Esophagus muscularis mucosa (tissue), 4 donors: ENCODE measurements at places on chromosomes 12 and 14. TPM values are rescaled to one million over a fixed set of nuclear protein-coding genes. Genes with fewer than 3 reads are reported as not detected.

DNA sequence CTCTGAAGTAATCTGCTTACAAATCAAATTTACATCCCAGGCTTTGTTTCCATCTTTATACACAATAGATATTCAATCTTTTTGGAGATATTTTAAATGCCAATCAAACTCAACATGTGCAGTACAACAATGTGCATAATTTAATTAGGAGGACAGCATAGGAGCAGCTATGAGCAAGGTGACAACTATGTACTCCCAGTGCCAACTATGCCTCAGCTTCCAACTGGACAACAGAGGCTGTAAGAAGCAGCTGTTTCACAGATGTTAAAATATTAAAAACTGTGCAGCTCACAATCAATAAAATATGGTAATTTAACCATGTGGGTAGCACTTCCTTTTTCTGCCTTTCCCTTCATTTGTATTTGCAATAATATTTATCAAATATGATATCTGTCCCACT lies 99.9 kb downstream of the ST8SIA1 start:
- no peak overlapping the region for H3K4me3 ChIP-seq
- no peaks in the 10 kb centered on the region for H3K36me3 ChIP-seq
- H3K4me1 ChIP-seq = peaks cover 12% of the 10 kb centered on the region
- no peak overlapping the region for H3K27ac ChIP-seq
- no peak for DNase-seq

The SLC24A4 gene
- total RNA-seq = 2.3 TPM

DNA sequence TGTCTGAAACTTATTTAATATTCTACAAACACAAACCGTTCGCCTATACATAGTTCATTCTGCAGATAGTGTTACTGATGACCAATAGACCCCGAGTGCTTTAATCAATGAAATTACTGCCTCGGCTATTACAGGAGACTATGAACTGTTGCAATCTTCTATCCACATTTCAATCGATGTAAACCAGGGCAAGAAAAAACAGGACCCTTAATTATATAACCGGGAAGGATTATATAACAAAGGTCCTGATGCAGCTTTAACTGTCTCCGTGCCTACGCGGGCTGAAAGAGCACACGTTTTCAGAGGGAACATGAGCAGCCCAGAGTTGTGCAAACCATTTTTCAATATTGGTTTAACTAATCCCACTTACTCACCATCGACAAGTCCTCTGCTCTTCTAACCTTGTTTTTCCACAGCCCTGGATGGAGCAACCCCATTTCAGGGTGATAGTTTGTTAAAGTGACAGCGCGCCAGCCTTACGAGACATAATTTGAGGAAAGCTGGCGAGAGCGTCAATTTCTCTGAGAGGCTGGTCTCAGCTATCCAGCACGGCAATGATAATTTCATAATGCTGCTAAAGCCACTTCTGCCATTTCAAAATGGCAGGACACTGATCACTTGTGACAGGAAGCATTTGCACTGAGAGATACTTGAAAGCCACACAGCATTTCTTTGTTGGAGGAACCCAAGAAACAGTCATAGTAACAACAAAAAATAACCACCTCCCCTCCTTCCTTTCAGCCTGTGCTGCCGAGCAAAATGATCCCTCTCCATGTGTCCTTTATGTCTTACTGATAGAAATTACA lies 184.6 kb downstream of the FOXN3 start:
- H3K27me3 ChIP-seq = no peaks in the 10 kb centered on the region
- H3K4me1 ChIP-seq = peaks cover 31% of the 10 kb centered on the region
- no peaks in the 10 kb centered on the region for H3K36me3 ChIP-seq
- H3K4me3 ChIP-seq = no peak overlapping the region
- no peak for DNase-seq

The KRT75 gene
- not detected for total RNA-seq

DNA sequence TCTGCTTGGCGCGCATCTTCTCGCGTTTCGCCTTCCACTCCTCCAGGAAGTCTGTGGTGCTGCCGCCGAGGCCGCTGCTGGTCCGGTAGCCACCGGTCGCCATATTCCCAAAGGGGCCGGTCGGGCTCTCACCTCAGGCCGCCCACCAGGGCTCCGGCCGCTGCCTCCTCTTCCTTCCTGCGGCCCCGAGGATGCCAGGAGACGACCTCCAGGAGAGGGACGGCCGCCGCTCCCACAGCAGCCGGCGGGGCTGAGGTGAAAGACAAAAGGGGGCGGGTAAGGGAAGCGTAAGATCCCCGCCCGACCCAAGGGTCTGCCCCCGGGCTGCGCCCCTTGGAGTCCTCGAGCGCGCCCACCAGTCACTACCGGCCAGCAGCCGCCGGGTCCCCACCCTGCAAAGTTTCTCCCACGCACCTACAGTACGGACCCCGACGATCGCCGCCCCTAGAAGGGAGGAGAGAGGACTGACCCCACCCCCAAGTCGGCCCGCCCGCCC lies 574 bp downstream of the PAWR start:
- peaks cover 46% of the 10 kb centered on the region for H3K4me1 ChIP-seq
- H3K36me3 ChIP-seq = no peaks in the 10 kb centered on the region
- peak overlapping the region; percentile 93 for H3K27ac ChIP-seq
- peak overlapping the region; percentile 84 for H3K4me3 ChIP-seq
- no peak for DNase-seq
- no peaks in the 10 kb centered on the region for H3K27me3 ChIP-seq

GRCh38 chr12:52535574-52535973 lies 15.4 kb upstream of the KRT5 start:
- no peaks in the 10 kb centered on the region for H3K36me3 ChIP-seq
- H3K4me1 ChIP-seq = peaks cover 10% of the 10 kb centered on the region
- no peak overlapping the region for H3K27ac ChIP-seq

The ZDHHC22 gene
- total RNA-seq = 0.13 TPM

The NDRG2 gene
- total RNA-seq = 200 TPM
